ENCODE measurements at places on chromosomes 2 and 18.

DNA sequence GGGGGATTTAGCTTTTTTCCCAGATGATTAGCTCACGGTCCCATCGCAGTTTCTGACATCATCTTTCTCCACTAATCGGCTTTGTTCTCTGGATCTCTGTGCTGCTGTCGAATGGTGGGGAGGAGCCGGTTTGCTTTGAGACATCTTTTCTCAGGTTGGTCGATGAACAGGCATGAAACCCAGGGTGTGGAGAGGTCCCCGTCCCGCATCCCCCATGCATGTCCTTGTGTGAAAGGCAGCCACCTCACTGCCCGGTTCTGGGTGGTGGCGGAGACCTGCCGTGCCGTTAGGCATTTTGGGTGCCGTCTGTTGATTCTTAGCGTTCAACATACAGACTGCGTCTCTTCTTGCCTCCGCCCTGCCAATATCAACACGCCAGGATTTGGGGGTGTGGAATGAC is 57.8 kb downstream of the CTDP1 start:
- DNase-seq = no peak

- DNase-seq = peak; percentile 88
These were observed 51.4 kb upstream of the MRPL33 start for GRCh38 chr2:27720004-27720551.

DNA sequence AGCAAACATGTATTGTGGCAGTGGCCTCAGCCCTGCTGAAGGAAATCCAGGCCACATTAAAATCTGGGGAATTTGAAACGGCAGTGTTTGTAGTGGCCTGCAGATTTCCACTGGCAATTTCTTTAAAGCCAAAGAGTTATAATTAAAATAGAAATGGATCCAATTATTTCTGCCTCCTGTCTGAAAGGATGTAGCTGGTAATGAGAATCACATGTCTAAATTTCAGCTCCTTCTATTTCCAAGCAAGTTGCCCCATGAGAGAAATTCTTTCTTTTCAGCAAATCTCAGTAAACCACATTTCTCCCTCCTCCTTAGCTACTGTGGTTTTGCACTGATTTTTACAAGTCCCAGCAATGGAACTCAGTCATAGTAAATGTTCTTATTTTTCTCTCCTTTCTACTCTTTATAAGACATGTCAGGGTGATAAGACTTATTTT is 55.4 kb upstream of the ZNF396 start:
- DNase-seq = no peak

GRCh38 chr18:68288408-68288807 is 426.5 kb downstream of the TMX3 start:
- DNase-seq = no peak

DNA sequence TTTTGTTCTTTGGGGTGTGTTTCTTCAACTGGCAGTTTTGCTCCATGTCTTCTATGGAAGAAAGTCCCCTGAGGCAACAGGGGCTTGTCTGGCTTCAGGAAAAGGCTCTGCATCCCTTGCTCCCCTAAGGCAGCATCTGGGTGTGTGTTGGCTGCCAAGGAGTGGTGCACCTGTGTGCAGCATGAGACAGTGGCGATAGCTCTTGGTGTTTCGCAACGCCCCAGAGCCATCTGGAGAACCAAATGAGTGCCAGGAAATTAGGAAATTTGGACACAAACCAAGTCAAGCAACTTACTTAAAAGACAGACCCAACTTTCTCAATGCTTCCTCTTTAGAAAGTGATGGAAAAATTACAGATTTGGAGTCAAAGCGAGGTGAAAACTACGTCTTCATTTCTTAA is 1044.4 kb upstream of the CNTNAP5 start:
- DNase-seq = no peak

DNA sequence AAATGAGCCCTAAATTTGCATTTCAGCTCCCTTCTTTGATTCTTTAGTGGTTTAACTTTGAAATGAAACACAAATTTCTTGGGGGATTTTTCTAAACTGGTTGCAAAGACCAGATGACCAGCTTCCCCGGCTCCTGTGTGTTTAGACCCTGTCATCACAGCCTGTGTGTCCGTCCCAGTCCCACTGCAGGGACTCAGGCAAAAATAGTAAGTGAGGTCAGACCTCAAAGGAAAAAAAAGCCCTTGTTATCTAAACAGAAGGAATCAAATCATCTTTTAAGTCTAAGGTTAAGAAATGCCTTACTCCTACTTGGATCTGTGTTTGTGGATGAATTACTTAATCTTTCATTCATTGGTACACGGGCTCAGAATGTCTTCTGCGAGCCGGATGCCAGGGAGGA is 423.7 kb downstream of the LPIN1 start:
- DNase-seq = no peak

GRCh38 chr2:28565720-28566295 is 69.9 kb downstream of the PLB1 start:
- no peak for DNase-seq

GRCh38 chr2:211085056-211085680 is 528.8 kb downstream of the CPS1 start:
- DNase-seq = no peak

DNA sequence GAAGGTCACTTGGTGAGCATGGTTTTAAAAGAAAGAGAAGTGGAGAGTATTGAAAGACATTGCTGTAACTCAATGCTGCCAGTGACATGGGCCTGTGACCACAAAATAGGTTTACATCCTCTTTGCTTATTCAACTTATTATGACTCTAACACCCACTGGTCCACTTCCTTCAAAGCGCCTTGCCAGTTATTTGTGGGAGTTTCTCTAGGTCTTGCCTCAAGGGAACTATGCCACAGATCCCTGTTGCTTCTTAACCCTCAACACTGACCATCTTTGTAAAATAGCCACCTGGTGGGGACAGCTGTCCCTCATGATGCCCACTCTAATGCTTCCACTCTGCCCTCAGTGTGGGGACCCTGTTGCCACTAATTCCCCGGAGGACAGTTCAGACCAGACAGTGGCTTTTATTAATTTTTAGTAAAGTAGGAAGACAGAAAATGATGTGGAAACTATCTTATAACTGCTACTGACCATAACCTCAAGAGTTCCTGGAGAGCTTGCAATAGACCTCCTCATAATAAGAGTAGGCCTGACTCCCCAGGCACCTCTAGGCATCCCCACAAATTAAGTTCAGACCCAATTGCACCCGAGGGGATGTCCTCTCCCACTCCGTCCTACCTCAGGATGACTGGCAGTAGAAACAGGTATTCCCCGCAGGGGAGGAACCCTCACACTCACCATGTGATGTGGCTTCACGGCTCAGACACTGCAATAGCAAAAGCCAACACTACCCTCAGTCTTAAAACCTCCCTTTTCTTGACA is 31.3 kb upstream of the SLC25A52 start:
- DNase-seq = no peak

DNA sequence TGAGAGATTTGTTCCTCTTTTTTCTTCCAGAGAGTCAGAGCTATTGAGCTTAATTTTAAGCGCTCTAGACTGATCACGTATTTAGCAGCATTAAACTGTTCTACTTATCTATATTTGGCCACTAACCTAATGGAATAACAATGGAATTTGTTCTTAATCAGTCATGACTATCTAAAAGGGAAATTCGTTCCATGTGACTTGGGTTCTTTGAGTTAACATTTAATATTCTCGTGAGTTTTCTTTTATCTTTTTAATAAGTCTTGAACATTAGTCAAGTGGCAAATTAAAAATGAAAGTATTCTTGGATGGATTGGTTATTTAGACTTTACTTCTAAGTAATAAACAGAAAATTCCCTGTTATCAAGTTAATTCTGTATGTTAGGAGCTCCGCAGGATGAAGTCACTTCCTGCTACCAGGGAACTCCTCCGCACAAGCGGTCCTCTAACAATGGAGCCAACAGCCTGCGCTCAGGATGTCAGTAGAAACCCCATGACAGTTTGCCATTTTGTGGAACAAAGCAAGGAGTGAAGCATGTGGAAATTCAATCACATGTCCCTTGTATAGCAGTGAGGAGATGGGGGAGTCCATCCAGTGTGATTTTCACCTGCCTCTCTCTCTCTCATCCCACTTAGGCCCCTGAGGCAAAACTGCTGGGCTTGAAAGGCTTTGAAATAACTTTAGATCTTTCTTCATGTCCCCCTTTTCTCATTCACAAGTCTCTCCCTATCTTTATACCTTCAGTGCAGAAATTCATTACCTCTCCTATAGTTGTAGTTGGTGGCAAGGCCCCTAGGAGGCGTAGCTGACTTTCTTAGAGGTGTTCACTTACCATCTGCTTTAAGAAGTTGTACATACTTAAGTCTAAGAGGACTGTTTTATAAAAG is 138.1 kb downstream of the WDR7 start:
- no peak for DNase-seq

- no peak for DNase-seq
These were observed 26.7 kb upstream of the MBOAT2 start for GRCh38 chr2:9030190-9030589.

DNA sequence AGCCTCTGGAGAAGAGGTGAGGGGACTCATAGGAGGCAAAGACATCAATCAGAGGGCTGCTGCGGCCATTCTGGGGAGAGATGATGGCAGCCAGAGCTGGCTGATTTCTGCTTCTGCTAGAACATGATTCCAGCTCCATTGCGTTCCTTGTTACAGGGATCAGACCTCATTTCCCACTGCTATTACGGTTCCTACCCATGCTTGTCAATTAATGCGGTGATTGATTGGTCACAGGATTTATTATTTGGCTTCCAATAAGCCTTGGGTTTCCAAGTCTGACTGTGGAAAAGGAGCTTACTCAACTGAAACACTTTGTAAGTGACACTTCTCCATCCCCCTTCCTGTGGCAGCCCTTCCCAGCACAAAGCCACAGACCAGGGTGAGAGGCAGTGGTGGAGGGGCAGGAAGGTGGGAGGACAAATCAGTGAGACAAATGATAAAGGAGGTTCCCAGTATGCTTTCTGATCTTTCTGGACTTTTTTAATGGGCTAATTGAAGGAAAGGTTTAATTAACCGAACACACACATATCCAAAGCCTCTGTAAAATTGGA is 26.8 kb upstream of the CTLA4 start:
- no peak for DNase-seq

- DNase-seq = no peak
These were observed 1179.0 kb upstream of the ACVR2A start for GRCh38 chr2:146665800-146666199.

GRCh38 chr2:216426938-216427337 is 14.7 kb downstream of the SMARCAL1 start:
- DNase-seq = no peak

DNA sequence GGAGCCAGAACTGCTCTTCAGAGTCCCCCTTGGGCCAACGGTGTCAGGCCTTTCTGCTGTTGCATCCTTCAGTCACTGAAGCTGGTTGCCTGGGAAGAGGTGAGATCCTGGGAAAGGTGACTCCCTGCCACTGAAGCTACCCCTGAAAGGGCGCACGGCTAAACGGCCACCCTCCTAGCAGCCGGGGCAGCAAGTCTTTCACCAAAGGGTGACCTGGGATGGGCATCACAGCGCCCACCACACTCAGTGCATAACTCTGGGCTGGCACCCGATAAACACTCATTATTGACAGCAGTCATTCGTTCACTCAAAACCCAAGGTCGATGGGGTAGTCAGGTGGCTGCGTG is 26.5 kb upstream of the FOSL2 start:
- no peak for DNase-seq

DNA sequence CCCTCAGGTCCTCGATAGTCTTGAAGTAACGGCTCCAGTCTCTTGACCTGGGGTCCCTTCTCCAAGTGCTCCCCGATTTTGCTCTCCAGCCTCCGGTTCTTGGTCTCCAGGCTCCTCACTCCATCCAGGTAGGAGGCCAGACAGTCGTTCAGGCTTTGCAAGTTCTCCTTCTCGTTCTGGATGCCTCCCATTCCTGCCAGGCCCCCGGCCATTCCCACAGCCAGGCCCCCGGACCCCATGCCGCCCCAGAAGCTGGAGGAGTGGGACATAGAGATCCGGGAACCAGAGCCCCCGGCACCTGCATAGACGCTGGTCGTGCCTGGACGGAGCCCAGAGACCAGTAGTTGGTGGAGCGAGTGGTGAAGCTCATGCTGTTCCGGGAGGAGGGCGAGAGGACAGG is 29.0 kb upstream of the RAB31 start:
- no peak for DNase-seq

DNA sequence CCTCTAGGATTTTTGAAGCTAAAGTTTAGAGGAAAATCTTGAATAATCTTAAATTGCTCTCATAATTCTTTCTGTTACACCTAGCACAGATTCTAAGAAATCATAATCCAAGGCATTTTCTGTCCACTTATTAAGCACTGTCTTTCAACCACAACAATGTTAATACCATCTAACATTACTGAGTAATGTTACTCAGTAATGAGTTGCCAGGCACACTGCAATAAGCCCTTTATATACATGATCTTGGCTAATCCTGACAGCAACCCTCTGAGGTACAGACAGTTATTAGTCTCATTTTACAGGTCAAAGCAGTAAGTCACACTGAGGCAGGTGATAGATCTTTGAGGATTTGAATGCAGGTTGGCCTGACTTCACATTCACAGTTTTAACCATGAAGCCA is 291.9 kb downstream of the ALK start:
- DNase-seq = no peak

DNA sequence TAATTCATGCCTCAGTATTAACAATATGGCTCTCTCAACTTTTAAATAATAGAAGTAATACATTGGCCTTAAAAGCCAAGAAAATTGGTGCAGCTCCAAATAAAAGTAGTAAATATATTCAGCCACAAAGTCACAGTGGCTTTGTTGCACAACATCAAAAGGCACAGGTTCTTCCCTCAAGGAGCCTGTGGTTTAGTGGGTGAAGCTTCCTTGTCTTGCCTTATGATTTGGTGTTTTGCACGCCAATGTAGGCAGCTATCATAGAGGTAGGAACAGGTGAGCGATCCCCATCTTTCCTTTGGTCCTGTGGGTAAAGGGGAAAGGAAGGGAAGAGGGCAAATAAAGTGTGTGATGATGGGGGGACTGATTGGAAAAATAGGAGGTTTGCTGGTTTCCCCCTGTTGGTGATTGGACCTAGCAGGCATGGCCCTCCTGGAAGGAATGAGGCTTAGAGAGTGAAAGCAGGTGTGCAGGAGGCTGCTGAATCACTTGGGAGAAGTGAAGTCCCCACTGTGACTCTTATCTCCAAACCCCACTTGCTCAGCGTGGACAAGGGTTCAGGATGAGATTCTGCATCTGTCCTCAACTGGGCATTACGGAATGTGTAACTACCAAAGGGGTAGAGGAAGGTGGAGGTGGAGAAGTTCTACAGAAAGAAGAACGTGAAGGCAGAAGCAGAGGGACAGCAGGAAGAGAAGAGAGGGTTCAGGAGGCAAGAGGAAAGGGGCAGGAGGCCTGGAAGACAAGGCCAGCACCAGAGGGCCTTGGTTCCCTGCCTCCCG is 20.1 kb upstream of the TNP1 start:
- DNase-seq = no peak

DNA sequence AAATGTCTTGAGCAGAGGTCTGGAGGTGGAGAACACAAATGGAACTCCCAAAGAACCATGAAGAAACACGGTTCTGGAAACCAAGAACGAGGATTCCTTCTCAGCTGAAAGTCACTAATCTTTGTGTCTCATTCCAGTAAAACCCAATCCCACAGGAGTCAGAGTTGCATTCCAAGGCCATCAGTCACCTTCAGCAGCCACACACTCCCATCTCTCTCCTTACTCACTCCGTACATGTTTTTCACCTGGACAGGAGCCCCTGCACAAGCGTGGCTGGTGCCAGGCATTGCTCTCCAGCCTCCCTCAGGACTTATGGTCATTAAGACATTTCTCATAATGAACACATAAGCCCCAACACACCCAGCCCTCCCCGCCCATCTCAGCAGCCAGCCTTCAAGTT is 175.4 kb upstream of the SIX2 start:
- no peak for DNase-seq

All from HFF-Myc (cell line).